ENCODE measurements at places on chromosomes 5 and 9.

DNA sequence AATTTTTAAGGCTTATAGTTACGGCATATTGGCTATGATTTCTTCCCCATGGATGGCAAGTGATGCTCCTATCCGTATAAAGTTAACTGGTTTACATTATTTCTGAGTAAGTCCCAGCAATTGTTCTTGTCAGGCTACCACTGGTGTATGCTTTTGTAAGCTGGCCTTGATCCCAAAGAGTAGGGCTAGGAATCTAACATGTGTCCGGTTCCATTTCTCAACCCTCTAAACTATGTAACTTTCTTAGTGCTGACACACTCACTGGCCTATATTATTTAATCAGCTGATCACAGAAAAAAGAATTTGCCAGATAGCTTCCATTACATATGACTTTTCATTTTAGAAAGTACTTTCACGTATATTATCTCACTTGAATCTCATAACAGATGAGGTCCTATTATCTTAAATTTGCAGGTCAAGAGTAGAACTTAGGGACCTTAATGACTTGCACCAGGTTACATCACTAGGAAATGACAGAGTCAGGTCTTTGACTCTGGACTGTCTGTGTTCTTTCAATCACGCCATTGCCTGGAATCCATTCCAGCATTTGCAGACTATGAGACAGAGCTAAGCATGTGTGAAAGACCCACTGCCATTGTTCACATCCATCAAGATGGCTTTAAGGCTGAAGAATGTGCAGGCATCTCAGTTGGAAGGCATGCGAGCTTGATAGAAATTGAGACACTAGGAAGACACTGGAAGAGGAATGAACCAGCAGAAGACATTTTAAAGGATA lies 362.9 kb downstream of the ARRDC3 start:
- DNase-seq, result no peak

DNA sequence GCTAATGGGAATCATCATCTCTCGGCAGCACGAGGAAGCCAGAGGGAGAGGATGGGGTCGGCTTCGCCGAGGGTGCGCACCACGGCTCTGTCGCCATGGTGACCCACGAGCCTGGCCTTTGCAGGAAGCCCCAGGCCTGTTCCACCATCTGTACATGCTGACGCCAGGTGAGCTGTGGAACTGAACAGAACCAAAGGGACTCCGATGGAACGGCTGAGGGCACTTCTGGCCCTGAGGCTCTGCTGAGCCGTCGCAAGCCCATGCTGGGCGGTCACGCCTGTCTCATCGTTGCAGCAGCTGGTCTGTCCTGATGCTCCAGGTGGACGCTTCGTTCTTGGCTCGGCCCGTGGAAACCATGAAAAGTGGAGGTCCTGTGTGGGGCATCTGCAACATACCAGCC lies 34.6 kb upstream of the UBAC1 start:
- DNase-seq, result no peak

GRCh38 chr9:132447346-132447745 lies 37.3 kb downstream of the CFAP77 start:
- peak; percentile 21 for DNase-seq

DNA sequence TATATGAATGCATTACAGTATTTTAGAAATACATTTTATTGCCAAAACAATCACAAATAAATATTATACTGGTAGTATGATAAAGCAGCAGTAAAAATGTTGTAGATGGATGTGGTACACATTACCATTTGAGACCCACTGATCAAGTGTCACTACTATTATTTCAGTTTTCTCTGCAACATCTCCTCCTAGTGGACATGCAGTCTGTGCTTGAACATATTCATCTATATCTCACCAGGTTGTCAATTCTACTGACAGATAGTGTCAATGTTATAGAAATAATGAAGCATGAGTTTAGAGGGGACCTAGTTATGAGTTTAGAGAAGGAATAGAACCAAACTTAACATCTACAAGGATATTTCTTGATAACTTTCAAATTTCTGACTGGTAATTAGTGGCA lies 39.2 kb upstream of the ELOVL7 start:
- DNase-seq, result peak; percentile 23

GRCh38 chr5:118326481-118327045 lies 661.8 kb downstream of the DTWD2 start:
- DNase-seq, result no peak

DNA sequence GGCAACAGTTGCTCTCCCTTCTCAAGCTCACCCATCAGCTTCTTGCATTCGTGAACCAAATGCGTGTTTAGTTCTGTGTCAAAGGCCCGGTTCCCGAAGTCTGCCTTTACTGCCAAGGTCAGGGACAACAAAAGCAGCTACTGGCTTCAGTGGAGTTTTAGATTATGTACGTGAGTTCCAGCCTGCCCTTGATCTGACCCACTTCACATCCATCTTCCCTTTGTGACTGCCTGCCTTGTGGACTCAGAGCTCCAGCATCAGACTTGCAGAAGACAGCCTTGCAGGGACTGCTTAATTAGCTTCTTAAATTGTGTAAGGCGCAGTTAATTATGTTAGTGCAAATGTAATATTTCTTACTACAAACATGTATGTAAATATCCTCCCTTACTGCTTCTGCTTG lies 774.7 kb upstream of the EDIL3 start:
- DNase-seq, result no peak

- no peak for DNase-seq
These were observed 10.7 kb downstream of the CAMSAP1 start for GRCh38 chr9:135896626-135897025.

GRCh38 chr5:61232490-61233050 lies 70.3 kb upstream of the SMIM15 start:
- no peak for DNase-seq

GRCh38 chr9:20980832-20981455 lies 50.5 kb downstream of the HACD4 start:
- DNase-seq, result no peak

DNA sequence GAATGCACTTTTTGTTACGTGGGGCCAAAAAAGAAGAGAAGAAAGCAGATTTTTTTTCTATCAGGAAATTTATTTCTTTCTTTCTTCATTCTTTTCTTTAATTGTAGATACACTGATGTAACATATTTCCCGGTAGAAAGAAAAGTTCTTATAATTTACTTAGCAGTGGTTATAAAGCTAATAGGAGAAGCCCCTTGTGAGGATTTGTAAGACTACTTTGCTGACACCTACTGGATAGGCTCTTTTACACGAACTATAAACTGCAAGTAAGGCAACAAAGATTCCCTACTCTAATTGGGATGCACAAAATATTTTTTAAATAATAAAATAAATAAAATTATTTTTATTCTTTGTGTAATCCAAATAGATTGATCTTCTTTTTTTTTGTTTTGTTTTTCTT lies 284.4 kb downstream of the DNAH5 start:
- no peak for DNase-seq

DNA sequence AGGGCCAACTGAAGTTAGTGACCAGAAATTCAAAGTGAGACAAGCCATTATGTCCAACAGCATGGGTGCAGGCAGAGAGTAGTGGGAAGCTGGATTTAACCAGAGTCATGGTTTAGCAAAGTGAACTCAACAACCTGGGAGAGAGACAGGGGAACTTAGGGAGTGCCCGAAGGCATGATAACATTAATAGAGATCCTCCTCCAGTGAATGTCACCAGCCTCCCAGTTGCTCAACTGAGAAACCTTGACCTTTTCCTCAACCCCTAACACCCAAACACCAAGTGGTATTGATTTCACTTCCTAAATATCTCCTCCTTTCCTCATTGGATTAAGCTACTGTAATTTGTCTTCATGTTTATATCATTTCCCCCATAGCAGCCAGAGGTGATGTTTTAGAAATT lies 42.6 kb downstream of the HMGCS1 start:
- DNase-seq, result no peak

GRCh38 chr5:30725073-30725472 lies 468.4 kb upstream of the CDH6 start:
- DNase-seq, result no peak

- DNase-seq, result no peak
These were observed 15.3 kb upstream of the TMEM250 start for GRCh38 chr9:136133959-136134484.

DNA sequence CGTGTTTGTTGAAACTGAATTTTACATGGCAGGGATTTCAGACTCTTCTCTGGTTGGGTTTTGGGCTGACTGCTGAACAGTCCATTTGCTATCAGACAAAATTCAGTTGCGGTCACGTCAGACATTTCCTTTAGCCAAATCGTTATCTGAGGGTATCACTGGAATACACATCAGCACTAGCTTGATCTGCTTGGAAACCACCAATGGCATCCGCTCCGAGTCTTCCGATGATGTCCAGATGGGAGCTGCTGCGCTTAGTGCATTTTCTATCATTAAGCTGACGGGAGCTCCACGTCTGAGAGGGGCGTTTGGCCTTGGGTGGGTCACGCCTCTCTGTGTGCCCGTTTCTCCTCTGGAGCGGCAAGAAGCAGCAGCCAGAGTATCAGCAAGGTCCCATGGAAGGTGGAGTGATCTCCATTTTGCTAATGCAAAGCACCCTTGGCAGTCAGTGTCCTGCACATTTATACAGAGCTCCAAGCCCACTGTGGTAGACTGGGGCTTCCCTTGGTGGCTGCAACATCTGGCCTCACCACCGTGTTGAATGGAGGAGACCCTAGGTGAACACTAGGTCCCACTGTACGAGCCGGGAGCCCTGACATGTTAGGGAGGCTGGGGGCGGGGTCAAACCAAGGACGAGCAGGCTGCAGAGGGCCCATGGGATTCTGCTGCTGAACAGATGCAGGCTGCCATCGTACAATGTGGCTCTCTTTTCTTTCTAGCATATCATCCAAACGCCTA lies 134.6 kb upstream of the PHYKPL start:
- no peak for DNase-seq

GRCh38 chr9:77598991-77599390 lies 49.1 kb downstream of the GNA14 start:
- no peak for DNase-seq

GRCh38 chr5:135850671-135851070 lies 16.2 kb downstream of the SLC25A48 start:
- DNase-seq, result no peak

DNA sequence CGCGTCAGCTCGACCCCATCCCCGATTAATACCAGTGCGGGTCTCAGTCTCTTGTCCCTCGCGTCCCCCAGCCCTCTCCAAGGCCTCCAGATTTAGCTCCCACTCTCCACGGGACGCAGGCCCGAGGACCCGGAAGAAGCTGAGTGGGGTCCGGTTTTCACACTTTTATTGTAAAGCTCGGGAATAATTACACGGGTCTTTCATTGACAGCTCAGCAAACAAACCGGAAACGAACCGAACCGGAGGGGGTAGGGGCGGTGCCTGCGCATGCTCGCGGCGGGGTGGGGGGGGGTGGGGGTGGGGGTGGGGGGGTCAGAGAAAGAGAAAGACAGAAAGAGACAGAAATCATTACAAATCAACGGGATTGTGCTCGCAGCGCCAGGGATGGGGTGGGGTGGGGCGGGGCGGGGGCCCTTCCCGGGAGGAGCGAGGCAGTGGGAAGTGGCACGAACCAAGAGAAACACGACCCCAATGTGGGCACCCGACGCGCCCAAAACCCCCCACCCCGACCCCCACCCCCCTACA lies 27.9 kb downstream of the PCDH1 start:
- DNase-seq, result no peak

DNA sequence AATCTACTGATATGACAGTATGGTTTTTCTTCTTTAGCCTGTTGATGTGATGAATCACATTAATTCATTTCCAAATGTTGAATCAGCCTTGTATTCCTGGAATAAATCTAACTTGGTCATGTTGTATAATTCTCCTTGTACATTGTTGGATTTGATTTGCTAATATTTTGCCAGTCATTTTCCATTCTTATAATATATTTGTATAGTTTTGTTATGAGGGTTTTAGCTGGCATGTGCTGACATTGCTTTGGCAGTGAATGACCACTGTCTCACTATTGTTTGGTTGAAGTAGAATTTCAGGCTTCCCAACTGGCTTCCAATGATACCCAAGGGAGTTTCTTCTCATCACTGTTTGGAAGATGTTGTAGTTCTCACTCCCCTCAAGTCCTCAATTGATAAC lies 983.0 kb upstream of the PTPRD start:
- no peak for DNase-seq

All from HAP-1 (cell line).